Iris pigment epithelial cell (primary cell): ENCODE measurements at places on chromosomes 12 and 14.

GRCh38 chr12:75509621-75510020 lies 1.8 kb downstream of the KRR1 start:
- DNase-seq = no peak

- no peak for DNase-seq
These were observed 1.7 kb upstream of the SLC25A29 start for GRCh38 chr14:100307766-100308426.

DNA sequence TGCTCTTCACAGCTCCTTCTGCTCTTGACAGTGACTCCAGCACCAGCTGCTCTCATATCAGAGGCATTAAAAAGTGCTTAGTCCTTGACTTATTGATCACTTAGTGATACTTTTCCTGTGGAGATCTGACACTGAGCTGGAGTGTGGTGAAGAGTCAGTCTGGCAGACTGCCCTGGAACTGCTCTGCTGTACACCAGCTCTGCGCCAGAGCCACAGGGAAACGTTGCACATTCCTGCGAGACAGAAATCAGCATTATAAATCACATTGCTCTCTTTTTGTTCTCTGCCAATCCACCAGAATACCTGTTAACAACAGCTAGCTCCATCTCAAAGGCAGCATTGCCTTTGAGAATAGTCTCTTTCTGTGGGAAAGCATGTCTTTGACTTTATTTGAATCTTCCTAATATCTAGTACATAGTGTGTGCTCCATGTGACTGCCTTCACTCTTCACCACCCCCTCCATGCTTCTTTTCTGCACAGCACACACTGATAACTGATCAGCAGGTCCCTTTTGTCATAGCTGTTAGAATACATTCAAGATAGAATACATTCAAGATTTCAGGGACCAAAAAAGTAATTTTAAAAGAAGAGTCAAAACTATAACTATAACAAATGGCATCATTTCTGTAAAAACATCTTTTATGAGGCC lies 48.2 kb upstream of the VSX2 start:
- DNase-seq = no peak

- no peak for DNase-seq
These were observed 1153.4 kb downstream of the TMEM121 start for GRCh38 chr14:106679776-106680175.

DNA sequence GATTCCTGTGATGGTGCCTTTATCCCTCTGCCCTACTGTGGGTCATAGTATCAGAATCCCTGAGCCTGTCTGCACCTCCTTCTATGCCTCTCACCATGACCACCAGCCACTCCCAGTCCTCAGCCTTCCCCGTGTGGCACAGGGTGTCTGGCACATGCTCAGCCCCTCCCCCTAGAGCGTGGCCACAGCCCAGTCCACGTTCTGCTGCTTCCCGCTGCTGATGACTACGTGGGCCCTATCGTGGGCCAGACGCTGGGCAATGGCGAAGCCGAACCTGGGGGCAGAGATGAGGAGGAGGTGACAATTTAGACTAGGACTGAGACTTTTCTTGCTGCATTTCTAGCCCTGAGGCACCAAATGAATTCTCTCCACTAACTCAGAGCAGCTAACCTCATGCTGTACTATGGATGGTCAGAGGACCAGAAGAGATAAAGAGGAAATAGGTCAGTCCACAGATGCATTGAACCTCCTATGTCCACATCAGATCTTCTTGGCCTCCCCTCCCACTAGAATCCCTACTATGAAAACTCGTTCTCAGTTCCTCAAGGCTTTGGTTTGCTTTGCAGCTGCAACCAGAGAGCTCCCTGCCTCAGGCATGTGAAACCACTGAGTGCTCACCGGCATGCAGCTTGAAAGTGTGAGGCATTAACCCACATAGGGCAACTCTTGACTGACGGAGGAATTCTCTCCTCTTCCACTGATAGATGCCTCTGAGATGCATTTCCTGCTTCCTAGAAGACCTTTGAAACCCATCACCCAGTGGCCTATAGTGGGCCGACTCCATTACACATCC lies 126.3 kb upstream of the DHRS4 start:
- DNase-seq = no peak

GRCh38 chr14:68349900-68350629 lies 442.8 kb downstream of the ZFP36L1 start:
- DNase-seq = peak; percentile 69

DNA sequence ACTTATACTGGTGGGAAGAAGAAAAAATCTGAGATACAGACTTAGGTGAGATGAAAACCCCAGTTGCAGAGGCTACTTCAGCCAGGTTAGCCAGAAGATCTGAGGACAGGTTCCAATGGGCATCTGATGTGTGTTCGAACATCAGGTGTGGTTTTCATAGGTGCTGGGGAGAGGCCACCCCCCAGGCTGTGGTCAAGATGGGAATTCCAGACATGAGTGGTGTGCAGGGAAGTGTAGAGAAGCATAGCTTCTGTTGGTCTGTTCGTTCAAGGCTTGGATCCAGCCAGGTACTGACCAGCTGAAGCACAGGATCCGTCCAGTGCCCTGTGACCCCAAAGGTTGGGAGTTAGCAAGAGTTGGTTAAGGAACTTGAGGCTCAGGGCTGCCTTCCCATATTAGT lies 85.5 kb downstream of the SSPN start:
- no peak for DNase-seq

GRCh38 chr12:109178532-109178931 lies 62.1 kb downstream of the ACACB start:
- no peak for DNase-seq

- DNase-seq = no peak
These were observed 3.2 kb upstream of the TCP11L2 start for GRCh38 chr12:106299202-106299774.

DNA sequence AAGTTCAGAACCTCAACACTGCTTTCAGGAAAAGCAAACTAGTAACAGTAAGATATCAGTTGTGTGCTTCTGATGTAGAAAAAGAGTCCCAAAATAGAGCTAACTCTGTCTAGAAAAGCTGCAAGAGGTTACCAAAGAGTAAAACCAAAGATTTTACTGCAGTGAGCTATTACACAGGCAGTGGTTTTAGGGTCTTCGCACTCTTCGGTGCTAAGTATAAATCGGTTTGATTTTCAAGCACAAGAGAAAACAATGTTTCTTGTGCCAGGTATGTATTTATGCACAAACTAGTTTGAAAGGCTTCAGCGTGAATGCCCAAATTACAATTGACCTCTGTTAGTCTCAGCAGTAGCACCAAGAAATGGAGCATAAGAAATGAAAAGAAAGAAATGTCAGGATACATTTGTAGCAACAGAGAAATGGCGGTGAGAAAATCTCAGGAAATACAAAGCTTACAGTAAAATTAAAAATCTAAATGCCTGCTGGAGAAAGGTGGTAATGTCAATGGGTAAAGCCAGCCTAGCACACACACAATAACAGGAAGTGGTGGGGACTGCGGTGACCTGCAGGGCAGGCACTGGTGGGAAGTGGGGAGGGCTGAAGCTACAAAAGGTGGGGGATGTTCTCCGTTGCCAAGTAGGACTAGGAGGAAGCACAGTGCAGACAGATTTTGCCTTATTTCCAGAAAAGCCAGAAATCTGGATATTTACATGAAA lies 18.0 kb upstream of the DYRK2 start:
- peak; percentile 23 for DNase-seq

DNA sequence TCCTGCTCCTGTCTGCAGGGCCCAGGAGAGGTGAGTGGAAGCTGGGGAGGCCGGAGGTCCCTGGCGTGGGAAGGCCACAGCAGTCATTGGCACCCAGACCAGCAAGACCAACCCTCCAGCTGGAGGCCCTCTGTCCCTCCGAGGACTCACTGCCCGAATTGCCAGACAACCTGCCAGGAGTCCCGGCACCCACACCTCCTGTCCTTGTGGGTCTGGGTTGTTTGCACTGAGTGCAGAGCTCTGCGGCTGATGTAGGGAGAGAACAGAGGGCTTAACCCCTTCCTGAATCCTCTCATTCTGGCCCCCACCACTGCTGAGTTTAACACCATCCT lies 204.9 kb downstream of the KIF26A start:
- no peak for DNase-seq

GRCh38 chr12:56769868-56770267 lies 6.7 kb downstream of the HSD17B6 start:
- no peak for DNase-seq

- peak; percentile 20 for DNase-seq
These were observed 95.9 kb upstream of the DDHD1 start for GRCh38 chr14:53249059-53249458.

GRCh38 chr14:29836395-29836794 lies 91.3 kb downstream of the PRKD1 start:
- no peak for DNase-seq

GRCh38 chr14:87873741-87874140 lies 119.2 kb downstream of the GALC start:
- DNase-seq = no peak

DNA sequence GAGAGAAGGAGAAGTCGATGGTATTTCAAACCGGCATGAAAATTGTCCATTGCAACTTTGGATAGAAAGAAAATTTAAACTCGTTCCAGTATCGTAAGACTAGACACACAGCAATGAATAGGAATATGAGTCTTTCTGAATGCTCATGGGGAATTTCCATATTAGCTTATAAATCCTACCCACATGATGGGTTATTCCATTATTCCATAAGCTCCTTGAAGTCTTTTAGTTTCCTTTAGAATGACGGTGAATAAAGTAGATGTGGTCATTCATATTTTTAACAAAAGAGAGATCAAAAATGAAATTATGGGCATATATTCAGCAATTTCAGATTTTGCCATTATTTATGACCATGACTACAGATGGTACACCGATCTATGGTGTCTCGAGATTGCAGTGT lies 163.4 kb upstream of the HMGA2 start:
- no peak for DNase-seq

- no peak for DNase-seq
These were observed 182.5 kb downstream of the VRK1 start for GRCh38 chr14:96979611-96980074.

DNA sequence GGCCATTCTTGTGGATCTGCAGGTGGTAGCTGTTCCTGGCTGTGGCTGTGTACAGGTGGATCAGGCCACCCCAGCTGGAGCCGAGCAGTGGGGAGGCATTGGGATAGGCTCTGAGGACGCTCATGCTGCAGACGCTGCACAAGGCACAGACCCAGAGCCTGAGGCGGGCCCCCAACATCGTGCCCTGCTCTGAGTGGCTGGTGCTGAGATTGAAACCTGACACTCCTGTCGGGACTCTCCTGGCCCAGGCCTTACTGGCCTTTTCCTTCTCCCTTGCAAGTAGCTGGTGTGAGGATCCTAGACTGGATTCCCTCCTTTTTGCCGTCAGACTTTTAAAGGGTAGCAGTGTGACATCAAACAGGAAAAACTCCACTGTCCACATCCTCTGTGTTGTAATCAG lies at the start of gene FGF23:
FGF23 (minus strand) TSS at position 308 of the 400 bp plus-strand sequence; CDS start at position 178, 130 bp downstream.
- peak; percentile 45 for DNase-seq
